NCI-H82 (cell line): ENCODE measurements at places on chromosomes 1 and 21.
A peak's percentile ranks its signal among the peaks of the same experiment; 100 is the strongest.

- no peak for DNase-seq
Measured at GRCh38 chr1:173744651-173745050, 29.9 kb downstream of the KLHL20 start.

- DNase-seq = peak; percentile 86
Measured at GRCh38 chr1:203589171-203589570, 37.5 kb upstream of the ATP2B4 start.

DNA sequence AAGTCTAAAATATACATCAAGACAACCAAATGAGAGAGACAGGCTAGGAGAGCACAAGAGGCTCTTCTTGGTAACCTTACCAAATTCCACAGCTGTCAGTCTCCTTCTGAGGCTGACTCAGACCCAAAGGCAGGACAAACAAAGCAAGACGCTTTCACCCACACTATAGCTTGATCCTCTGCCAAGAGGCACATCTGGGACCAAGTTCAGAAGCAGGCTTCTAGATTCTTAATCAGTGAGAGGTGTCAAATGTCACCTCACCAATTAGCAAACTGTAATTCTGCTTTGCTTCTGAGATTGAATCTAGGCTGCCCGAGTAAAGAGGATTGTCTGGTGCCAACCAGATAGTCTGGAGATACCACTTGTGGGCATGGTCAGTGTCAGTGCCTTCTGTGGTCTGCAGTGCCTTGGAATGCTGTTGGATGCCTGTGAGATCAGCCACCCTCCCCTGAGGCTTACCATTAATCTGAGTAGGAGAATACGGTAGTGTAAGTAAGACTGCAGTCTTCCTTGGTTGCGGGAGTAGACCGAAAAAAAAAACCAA lies 151.0 kb downstream of the FMN2 start:
- DNase-seq = peak; percentile 72

GRCh38 chr1:910311-910880 lies 13.3 kb upstream of the SAMD11 start:
- no peak for DNase-seq
